Panc1 (cell line): ENCODE measurements at places on chromosomes 5 and 9. TPM values are rescaled to one million over a fixed set of nuclear protein-coding genes. Genes with fewer than 3 reads are reported as not detected.

PAEP gene
- not detected for total RNA-seq

TMEM171 gene
- 2.1 TPM for total RNA-seq

SLC1A3 gene
- 0.13 TPM for total RNA-seq

CTSV gene
- 27.1 TPM for total RNA-seq
